Skin of body (tissue), 3 donors: ENCODE measurements at places on chromosomes 11 and 22. TPM values are rescaled to one million over a fixed set of nuclear protein-coding genes. Genes with fewer than 3 reads are reported as not detected.

SEPTIN3 gene
- total RNA-seq = 1.9 TPM

CD6 gene
- total RNA-seq = 0.39 TPM

TMEM86A gene
- total RNA-seq = 4.0 TPM

CRYBB3 gene
- not detected for total RNA-seq

GUCY1A2 gene
- total RNA-seq = 10.6 TPM
